Ascending aorta (tissue), 2 donors: ENCODE measurements at places on chromosomes 4 and X.

DNA sequence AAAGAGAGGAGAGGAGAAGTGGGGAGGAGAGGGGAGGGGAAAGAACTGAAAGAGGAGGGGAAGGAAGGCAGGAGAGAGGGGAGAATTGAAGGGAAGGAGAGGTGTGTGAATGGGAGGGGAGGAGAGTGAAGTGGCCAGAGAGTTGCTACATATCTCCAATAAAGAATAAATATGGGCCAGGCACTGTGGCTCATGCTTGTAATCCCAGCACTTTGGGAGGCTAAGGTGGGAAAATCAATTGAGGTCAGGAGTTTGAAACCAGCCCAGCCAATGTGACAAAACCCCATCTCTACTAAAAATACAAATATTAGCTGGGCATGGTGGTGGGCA is 482.4 kb downstream of the NAF1 start:
- no peak for DNase-seq

DNA sequence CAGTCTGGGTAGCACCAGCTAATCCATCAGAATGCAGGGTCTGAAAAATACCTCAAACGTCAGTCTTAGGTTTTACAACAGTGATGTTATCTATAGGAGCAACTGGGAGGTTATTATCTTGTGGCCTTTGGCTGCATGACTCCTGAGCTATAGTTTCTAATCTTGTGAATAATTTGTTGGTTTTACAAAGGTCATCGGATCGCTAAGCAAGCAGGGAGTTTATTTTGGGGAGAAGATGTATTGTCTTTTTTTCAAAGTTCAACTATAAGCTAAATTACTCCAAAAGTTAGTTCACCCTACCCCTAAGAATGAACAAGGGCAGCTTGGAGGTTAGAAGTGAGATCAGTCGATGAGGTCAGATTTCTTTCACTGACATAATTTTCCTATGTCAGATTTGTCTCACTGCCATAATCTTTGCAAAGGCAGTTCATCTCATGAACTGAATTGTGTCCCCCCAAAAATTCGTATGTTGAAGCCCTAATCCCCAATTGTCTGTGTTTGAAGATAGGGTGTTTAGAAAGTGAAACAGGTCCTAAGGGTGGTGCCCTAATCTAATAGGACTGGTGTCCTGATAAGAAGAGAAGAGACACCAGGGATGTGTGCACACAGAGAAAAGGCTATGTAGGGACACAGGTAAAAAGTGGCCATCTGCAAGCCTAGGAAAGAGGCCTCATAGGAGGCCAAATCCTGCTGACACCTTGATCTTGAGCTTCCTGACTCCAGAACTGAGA is 175.8 kb upstream of the GALNT7 start:
- no peak for DNase-seq

DNA sequence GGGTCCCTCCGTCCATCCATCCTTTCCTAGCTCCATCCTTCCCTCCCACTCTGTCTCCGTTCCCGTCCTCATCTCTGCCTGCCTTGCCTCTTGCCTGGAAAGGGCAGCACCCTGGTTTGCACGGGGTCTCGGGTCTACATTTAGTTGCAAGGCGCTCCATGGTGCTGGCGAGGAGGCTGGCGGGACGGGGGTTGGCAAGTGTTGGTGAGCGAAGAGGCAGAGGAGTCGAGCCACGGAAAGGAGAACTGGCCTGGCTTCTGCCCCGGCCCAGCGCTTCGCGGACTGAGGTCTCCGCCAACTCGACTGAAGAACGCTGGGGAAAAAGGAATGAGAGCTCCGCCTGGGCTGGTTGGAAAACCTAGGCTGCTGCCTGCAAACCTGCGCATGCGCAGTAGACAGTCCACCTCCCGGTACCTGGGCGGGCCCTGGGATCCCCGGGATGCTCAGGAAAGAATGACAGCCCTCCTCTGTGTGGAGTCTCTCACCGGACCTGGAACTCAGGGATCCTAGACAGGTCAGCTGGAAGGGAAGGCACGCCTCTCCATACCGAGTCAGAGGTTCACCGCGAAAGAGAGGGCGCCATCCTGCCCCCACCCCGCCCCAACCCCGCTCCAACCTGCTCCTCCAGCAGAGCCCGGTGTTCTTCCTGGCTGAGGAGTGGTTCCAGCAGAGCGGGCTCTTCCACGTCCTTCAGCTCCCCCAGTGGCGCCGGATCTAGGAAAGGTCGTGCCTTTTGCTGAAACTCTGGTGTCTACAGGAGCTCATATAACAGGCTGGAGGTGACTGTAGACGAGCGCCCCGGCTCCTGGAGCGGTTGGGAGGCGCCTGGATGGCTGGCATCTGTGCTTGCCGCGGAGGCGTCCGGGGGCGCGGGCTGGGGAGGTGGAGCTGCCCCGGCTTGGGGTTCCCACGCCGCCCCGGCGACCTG is 6.0 kb downstream of the FRG2 start:
- no peak for DNase-seq

DNA sequence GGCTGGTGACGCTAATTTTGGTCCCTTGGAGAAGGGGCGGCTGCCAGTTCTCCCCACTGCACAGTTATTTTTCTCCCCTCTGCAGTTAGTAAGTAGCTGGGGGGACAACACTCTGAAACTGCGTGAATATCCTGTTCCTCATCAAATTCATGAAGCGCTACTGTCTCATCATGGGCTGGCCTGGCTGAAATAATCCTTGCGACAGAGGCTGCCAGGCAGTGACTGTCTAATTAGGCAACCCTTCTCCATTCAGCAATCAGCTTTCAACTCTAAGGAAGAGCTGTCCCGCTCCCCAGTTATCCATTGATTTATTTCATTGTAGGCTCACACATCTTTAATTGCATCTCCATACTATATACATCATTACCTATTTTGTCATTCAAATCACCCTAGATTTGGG is 8.2 kb downstream of the SH3TC1 start:
- no peak for DNase-seq

DNA sequence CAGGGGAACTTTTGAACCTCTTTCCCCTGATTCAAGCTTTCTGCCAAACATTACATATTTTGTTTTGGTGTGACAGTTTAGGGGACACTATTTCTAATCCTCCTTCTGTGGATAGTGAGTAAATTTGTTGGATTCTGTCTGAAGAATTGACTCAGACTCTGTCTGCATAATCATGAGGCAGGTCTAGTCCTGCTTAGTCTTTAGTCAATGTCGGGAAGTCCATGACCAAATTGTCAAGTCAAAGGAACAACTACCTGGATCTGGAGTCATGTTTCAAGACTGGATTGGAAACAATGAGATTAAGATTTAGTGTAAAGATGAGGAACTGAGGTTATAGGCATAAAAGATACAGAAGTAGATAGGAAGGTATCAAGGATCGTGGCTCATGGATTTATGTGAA is 100.9 kb downstream of the MAGEB17 start:
- no peak for DNase-seq

DNA sequence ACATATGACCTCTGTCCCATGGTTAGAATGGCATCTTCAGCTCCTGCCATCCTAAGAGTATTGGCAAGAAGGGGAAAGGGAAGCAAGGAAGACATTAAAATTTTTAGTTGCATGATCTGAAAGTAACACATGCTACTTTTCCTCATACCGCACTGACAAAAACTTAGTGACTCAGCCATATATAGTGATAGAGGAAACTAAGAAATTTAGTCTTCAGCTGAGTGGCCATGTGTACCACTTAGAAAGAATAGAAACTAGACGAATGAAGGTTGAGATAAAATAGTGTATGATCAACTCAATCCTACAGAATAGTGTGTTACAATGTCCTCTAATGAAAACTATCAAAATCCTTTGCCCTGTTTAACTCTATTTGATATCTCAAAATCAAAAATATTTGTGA is 164.1 kb downstream of the PPP3CA start:
- DNase-seq, result no peak

- no peak for DNase-seq
These were observed 114.5 kb upstream of the RBPJ start for GRCh38 chr4:26206339-26206738.

GRCh38 chr4:181525634-181526033 is 717.6 kb upstream of the TENM3 start:
- no peak for DNase-seq

DNA sequence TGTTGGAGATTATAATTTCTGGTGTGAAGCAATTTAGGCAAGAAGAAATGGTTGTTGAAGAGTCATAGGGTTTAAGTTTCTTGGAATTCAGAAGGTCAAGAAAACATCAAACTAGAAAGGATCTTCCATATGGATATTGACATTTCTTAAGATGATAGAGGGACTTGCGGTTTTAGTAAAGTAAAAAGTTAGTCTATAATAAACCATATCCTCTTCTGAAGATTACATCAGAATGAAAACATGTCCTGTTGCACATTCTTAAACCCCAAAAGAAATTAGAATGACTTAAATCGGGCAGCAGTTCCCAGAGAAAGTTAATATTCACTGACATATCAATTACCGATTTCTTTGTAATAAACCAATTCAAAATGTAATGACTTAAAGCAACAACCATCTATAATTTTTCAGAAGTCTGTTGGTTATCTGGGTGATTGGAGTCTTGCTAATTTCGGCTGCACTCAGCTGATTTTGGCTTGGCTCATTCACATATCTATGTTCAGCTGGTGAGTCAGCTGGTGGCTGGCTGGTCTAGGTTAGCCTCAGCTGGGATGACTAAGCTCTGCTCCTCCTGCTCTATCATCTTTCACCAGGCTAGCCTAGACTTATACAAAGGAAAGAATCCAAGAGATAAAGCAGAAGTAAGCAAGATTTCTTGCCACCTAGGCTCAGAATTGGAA is 24.4 kb upstream of the DYNLT3 start:
- DNase-seq, result peak; percentile 69

- DNase-seq, result no peak
These were observed 107.6 kb downstream of the CDS1 start for GRCh38 chr4:84690481-84690880.

DNA sequence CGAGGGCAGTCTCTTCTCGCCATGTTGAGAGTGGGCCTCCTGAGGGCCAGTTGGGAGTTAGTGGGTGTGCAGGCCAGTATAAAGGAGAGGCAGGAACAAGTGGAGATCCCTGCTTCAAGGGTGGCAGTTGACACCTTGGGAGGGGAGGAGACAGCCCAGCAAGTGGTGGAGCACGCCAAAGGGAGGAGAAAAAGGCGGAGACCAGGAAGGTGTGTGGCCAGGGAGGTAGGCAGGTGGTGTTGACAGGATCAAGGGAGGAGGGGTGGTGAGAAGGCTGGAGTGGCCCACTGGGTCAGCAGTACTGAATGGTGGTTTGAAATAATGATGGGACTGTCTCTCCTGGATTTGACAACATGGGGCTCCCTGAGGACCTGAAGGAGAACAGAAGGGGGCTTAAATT is 32.6 kb downstream of the ZNF185 start:
- no peak for DNase-seq

GRCh38 chr4:158131027-158131426 is 41.8 kb downstream of the GASK1B start:
- DNase-seq, result no peak

- DNase-seq, result no peak
These were observed 460.6 kb downstream of the IDS start for GRCh38 chrX:149044471-149044870.

GRCh38 chrX:136473663-136474062 is 14.1 kb upstream of the BRS3 start:
- no peak for DNase-seq

DNA sequence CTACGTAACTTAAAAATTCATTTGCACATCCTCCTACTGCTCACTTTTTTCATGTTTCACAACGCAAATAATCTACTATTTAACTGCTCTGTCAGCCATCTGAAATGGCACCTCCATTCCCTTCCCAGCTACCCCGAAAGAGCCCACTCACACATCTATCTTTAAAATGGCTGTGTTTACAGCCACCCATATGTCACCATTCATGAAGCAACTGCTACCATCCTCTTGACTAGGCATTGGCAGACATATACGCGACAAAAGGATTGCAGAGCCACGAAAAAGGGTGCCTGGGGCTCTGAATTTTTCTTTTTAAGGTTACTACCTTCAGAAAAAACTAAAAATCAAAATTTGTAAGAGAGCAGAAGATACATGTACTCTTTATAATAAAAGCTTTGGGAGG is 11.5 kb downstream of the SH3RF1 start:
- no peak for DNase-seq

GRCh38 chr4:155079871-155080270 is 128.6 kb upstream of the NPY2R start:
- no peak for DNase-seq

DNA sequence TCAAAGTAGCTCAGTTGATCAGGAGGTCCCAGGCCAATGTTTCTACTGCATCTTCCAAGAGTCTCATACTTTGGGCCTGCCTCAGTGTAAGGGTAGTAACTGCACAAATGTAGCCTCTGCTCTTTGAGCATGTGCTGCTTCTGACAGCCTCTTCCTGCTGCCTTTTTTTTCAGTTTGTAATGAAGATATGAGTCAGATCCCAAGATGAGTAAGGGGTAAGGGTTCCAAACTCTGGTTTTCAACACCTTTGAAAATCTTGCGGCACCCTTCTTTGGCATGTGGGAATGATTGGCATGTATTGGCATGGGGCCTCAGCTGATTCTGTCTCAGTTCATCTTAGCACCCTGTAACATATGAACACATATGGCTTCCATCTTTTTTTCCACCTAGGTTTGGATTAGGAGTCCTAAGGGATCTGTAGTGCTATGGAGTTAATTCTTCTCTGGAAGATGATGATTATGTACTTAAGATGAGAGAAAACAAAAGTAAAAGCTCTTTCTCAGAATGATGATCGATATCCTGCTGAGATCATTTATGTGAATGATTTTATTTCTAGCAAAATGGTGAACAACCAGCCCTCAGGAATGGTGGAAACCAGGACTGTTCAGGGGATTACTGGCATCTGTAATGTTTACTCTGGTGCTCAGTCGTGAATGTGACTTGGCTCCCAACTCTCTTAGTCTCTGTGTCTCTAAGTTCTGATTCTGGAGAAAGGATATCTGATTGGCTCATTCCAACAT is 118.7 kb upstream of the PRPS2 start:
- no peak for DNase-seq

GRCh38 chr4:26459054-26459755 is 31.1 kb downstream of the CCKAR start:
- DNase-seq, result no peak

GRCh38 chrX:124726292-124726691 is 379.9 kb downstream of the SH2D1A start:
- DNase-seq, result no peak

- DNase-seq, result no peak
These were observed 22.5 kb downstream of the ATP2B3 start for GRCh38 chrX:153539979-153540358.

- no peak for DNase-seq
These were observed 124.6 kb downstream of the GRIA3 start for GRCh38 chrX:123308658-123309057.

DNA sequence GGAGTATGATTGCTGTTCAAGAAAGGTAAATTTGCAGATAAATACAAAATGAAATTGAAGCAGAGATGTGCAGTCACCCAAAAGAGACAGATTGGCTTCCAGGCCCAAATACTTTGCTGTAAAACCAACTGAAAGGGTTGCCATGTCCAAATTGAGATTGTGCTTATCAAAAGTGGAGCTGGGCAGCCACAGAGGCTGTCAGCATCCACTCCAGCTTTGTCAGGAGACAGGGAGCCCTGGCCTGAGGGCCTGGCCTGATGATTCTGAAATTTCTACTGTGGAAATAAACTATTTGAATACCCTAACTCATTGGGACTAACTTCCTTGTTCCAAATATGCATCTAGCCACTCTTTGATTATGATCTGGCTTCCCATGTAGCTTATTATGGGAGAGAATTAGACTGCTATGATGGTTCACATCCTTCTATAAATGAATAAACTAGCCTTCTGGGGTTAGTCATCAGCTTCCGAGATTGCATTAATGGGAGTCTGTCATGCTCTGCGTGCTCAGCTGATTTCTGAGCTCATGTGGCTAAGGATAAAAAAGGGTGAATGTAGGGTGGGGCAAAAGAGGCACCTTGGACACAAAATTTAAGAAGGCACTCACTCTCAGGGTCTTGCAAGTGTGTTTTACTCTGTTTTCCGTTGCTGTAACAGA is 48.2 kb downstream of the SLC34A2 start:
- no peak for DNase-seq
